ENCODE measurements at places on chromosomes 13 and 19.

- peak; percentile 92 for DNase-seq
Observed at GRCh38 chr19:16293118-16294091, 31.2 kb upstream of the KLF2 start.

GRCh38 chr13:110000534-110001345 lies 214.4 kb upstream of the IRS2 start:
- no peak for DNase-seq

GRCh38 chr19:1223018-1223855 lies 14.6 kb downstream of the CBARP start:
- DNase-seq: peak; percentile 63

- DNase-seq: peak; percentile 38
Observed at GRCh38 chr19:4707956-4708650, 15.5 kb downstream of the DPP9 start.

GRCh38 chr19:36771261-36772231 lies 1.1 kb downstream of the ZNF850 start:
- peak; percentile 92 for DNase-seq

DNA sequence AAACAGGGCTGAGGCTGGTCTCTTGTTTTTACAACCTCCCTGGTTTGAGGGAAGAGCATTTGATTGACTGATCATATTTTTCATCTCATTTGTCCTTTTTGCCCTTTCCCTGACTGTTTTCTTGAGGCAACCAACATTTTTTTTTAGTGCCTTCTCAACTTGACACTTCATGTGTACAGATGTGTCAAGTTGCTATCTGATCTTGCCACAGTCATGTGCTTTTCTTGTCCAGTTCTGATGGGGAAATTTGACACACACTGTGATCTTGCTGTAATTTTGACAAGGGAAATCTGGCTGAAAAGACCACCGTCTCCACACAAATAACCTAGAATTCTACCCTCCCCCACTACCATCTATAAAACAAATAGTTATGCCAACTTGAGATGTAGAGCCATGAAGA lies 329.6 kb downstream of the KCTD12 start:
- DNase-seq: no peak

GRCh38 chr13:42396501-42396900 lies 124.5 kb downstream of the AKAP11 start:
- no peak for DNase-seq

DNA sequence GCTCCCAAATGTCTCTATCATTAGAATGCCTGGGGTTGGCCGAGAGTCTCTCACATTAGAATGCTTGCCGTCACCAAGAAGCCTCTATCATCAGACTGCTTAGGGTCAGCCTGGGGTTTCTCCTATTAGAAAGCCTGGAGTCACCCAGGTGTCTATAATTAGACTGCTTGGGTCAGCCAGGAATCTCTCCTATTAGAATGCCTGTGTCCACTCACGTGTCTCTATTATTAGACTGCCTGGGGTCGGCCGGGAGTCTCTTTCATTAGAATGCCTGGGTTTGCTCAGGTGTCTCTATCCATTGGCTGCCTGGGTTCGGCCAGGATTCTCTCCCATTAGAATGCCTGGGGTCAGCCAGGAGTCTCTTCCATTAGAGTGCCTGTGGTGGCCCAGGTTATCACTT lies 1453.1 kb downstream of the UQCRFS1 start:
- no peak for DNase-seq

DNA sequence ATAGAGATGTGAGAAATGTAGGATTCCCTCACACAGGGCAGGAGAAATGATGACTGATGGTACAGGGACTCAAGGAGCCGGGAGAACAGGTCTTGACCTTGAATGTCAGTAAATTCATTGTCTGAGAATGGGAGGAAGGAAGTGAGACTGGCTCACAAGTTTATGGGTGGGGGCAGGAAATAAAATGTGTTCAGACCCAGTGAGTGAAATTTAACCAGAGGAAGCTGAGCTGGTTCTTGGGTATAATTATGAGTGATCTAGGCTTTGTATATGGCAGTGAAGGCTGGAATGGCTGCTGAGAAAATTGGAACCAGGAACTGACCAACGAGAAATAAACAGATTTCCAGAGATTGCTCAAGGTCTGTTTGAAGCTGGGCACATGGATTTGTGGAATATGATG lies 6.3 kb upstream of the IGSF23 start:
- DNase-seq: no peak

DNA sequence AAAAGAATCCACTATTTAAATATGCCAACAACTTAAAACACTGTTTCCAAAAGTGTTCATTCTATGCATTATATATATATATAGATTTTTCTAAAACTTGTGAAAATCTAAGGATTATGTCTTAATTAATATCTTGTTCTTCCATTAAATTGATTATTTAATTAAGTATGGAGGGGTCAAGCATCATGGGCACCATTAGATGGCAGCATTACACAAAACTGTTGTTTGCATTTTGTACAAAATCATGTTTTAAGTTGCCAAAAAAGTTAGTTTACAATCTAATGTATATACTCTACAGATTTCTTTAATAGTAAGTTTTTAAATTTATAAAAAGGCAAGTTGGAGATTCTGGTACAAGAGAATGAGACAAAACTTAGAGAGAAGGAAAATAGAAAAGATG lies 213.2 kb upstream of the EDNRB start:
- no peak for DNase-seq

DNA sequence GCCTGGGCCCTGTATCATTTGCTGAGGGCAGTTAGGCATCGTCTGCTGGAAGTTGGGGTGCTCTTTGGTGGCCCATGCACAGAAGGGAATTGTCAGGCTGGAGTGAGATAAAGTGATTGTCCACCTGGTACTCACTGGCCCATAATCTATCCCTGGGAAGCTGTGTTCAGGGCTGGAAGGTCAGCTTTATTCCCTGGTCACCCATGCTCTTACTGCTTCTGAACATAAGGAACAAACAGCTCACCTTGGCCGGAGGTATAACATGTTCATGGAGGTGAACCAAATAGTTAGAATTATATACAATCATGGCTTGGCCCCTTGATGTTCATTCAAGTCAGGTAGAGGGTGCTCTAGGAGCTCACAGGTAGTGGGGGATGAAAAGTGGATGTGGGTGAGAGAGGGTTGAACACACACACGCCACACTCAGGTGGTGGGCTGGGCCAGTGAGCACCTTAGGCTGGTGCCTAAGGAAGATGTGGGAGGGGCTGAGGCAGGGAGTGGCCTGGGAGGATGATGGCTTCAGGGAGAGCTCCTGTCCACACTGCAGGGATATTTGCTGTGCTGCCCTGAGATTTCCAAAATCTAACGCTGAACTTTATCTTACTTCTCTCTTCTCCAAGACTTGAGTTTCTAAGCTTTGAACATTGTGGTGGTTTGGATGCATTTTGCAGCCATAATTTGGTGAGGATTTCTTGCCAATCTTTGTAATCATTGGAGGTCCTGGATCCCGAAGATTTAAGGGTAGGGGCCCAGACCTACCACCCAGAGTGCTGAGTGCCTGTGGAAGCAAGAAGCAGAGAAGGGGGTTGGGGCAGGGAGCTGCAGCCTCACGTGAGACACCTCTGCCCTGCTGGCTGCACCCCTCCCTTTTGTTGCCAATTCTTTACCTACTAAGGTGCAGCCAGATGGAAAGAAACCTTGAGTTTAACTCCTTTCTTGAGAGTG lies 420.6 kb downstream of the ZNF536 start:
- DNase-seq: no peak

DNA sequence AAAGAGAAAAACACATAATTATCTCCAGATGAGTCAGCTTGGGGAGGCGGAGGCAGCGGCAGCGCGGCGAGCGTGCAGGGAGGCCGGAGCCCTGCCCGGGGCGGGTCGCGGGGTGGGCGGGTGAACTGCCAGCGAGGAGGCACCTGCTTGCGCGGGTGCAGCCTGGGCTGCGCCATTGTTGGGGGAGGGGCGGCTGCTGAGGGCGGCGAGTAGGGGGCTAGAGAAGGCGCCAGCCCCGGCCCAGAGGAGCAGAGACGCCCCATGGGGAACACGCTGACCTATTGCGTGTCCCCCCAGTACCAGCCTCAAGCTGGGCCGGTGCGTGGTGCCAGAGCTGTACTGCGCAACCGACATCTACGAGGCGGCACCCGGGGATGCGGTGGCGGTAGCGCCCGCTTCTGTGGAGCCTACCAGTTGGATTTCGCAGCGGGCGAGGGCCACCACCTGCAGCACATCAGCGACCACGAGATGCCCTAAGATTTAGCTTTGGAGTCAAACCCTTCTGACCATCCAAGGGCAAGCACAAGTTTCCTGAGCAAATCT lies 16.7 kb downstream of the ZNF100 start:
- peak; percentile 35 for DNase-seq

DNA sequence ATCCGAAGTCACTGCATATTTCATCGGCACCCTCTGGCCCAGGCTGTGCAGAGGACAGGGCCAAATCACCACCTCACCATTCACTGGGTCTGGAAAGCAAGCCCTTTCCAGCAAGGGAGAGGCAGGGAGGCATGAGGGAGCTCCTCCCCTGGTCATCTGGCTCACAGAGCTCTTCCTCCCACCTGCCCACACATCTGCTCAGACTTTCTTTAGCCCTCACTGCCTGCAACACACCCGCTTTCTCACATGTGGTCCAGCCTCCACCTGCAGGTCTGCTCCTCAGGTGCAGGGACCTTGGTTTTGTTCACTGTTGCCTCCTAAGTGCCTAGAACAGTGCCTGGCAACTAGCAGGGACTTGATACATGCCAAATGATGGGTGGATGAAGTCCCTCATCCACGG lies 21.0 kb upstream of the SLC35E1 start:
- no peak for DNase-seq

- no peak for DNase-seq
Observed at GRCh38 chr13:46405457-46405856, 18.4 kb upstream of the RUBCNL start.

- DNase-seq: no peak
Observed at GRCh38 chr19:10420444-10421239, at the start of gene PDE4A. Gene PDE4A, plus strand, starts transcription at chr19:10420538. Its CDS starts 227 bp downstream, at chr19:10420765.

DNA sequence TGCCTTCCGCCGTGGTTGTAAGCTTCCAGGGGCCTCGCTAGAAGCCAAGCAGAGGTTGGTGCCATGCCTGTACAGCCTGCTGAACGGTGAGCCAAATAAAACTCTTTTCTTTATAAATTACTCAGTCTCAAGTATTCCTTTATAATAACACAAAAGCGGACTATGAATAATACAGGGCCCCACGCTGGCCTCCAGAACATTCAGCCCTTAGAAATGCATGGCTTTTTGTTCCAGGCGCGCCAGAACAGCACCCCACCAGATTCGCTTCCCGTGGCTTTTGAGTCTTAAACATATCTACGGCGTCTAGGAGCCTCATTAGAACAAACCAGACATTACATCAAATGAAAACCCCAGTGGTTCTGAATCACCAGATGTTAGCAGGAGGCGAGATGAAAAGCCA lies 75.1 kb downstream of the SLC15A1 start:
- no peak for DNase-seq

DNA sequence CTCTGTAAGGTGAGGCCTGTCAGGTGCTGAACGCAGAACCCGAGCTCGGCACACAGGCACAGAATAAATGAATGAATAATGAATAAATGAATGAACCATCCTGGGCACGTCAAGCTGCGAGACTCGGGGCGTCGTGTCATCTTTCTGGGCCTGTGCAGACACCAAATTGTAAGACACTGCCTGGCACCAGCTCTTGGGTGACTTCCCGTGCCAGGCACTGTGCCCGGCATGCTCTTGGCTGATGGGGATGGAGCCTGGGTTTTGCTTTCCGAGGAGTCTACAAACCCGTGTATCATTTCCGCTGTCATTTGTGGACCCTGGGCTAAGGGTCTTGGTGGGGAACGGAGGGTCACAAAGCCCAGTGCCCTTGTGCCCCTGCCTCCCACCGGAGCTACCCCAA lies 43.9 kb downstream of the CELF5 start:
- DNase-seq: no peak

DNA sequence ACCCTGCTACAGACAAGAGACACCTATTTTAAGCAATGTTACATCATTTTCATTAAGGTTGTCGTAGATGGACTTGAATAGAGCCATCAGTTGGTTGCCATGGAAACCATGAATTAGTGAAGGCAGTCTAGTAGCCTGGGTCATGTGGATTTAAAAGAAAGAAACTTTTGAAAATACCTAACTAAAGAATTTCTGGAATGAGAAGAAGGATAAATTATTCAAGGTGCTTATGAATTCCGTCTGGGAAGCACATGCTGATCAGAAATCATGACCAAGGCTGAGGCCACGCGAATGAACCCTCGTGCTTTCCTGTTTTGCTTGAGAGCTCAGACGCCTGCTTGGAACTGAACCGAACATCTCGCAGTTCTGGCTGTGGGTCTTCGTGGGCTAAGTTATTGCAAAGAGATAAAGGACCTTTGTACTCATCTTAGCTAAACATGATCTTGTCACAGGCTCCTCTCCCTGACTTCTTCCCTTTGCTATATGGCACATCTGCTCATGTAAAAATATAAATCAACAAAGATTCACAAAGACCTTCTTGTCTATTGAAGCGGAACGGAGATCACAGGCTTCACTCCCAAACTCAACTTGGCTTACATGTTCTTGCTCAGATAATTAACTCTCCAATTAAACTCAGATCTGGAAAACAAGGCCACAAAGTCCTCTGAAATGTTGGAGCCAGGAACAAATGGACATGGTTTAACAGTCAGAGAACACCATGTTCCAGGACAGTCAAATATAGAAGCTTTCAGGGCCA lies 140.2 kb downstream of the NUFIP1 start:
- DNase-seq: peak; percentile 80

- no peak for DNase-seq
Observed at GRCh38 chr19:47534628-47535027, 19.8 kb upstream of the NAPA start.

DNA sequence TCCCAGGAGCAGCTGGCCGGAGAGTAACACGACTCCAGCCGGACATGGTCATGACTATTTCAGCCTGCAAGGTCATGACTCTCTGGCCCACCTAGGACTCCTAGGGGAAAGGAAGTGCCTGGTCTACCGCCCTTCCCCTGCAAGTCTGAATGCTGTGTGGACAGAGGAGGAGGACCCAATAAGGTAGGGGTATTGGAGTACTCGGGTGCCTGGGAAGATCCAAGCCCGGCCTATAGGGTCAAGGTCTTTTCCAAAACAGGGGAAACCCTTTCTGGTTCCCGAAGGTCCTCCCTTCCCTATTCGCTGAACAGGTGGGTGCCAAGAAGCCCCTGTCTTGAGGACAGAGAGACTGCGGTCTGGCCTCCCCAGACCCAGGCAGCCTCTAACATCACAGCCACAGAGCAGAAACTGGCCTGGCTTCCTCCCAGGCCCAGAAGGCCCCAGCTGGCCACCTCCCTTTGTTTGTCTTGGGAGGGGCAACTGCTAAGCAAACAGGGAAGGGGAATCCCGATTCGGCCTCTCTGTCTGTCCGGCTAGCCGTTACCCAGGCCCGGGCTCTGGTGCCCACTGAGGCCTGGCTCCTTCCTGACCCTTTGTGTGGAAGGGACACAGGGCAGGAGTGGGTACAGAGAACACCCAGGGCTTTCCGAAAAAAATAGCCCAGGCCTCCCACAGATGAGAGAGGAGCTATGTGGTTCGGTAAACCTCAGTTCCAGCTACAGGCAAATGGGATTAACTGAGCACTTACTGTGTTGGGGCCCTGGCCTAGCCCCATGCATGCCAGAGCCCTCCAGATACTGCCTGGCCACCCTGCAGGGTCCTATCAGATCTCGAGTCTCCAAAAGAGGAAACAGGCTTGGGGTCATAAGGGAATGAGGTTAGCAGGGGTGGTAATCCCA lies 5.2 kb upstream of the GRAMD1A start:
- peak; percentile 56 for DNase-seq

GRCh38 chr19:12723381-12723640 lies 421 bp downstream of the TNPO2 start:
- DNase-seq: no peak

- DNase-seq: peak; percentile 79
Observed at GRCh38 chr13:27792393-27793218, at the start of gene GSX1. Gene GSX1, plus strand, starts transcription at chr13:27792483. Its CDS starts 208 bp downstream, at chr13:27792691.

- no peak for DNase-seq
Observed at GRCh38 chr13:100338275-100338674, 249.4 kb downstream of the PCCA start.

GRCh38 chr19:16325161-16325527 lies 518 bp downstream of the KLF2 start:
- peak; percentile 40 for DNase-seq

Data from testis (tissue), 5 donors.